ENCODE measurements at places on chromosomes 3 and 15.

- DNase-seq: no peak
Measured at GRCh38 chr3:66931291-66931690, 66.8 kb upstream of the KBTBD8 start.

GRCh38 chr15:57780471-57780870 is 74.0 kb downstream of the POLR2M start:
- DNase-seq: no peak

DNA sequence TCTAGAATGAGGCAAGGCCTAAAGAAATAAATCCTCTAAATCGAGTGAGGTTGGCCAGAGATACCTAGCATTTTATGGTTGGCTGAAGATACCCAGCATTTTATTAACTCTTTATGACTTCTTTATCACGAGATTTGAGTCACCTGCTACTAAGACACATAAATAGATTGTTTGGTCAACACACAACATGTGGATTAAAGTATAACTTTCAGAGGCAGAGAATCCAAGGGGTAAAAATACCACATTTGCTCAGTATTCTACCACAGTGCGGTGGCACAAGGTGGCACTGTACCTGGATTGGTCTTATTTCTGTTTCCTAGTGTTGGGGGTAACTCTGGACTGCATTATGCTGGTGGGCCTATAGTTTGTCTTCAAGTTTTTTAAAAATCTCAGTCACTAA is 27.0 kb upstream of the VILL start:
- no peak for DNase-seq

GRCh38 chr15:51888593-51889195 is 59.2 kb downstream of the TMOD3 start:
- no peak for DNase-seq

DNA sequence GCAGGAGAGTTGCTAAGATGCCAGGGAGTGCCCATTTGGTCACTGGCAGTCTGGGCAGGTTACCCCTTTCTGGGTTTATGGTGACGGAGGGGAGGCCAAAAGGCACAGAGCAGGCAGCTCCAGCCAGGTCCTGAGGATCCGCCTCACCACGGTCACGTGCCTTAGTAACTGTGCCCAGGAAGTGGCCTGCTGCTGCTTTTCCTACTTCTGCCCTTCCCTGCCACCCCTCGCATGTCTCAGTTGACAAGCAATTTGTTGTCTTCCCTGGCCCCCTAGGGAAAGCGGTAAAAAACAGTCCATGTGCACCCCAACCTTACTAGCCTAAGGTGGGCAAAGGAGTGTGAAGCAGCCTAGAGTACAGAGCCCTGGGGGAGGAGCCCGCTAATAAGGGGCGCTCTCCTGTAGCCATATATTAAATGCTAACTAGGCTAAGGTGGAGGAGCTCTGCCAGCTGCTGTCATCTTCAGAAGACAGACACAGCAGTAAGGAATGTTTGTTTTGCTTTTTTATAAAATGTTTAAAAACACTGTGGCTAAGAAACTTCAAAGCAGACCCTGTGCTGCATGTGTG is 9.1 kb upstream of the LIPH start:
- DNase-seq: no peak

- no peak for DNase-seq
Measured at GRCh38 chr3:181565416-181565815, 146.3 kb upstream of the SOX2 start.

- no peak for DNase-seq
Measured at GRCh38 chr3:181694805-181695660, 16.7 kb upstream of the SOX2 start.

- DNase-seq: no peak
Measured at GRCh38 chr3:31550452-31551251, 17.9 kb downstream of the STT3B start.

DNA sequence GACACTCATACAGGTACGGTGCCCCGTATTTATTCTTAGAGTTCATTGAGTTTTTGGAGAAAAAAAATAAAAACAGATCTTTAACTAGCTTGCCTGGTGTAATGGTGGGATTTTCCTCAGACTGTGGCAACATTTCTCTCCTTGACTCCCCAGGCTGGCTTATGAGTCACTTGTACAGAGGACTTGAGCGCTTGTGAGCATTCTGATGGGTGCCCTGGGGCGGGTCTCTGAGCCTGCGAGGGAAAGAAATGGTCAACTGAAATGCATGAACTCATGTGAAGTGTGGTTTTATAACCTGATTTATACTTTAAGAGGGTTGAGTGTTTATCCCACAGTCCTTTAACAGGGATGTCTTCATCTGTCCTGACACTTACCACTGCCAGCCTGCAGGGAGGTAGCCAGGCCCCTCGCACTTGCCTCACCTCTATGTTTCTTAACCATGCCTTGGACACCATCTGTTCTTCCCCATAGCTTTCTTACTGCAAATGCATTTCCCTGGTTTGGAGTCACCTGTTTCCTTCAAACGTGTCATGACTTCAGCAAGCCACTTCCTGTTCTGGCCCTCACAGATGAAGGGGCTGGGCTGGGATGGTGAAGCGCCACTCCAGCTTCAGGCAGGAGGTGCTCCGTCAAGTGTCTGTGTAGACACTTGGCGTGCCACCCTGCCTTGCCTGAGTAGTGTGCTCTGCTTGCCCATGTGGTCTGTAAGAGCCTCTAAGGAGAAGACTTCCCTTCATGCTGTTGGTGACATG is 118.7 kb downstream of the PDE8A start:
- peak; percentile 11 for DNase-seq

DNA sequence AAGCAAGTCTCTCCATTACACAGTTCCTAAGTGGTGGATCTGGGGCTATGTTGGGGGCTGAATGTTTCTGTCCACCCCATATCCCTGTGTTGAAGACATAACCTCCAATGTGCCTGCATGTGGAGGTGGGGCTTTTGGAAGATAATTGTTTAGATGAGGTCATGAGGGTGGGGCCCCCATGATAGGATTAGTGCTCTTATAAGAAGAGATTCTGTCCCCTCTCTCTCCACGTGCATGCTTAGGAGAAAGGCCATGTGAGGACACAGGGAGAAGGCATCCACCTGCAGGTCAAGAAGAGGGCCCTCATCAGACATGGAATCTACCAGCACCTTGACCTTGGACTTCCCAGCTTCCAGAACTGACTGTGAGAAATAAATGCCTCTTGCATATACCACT is 231.0 kb upstream of the CHRNA7 start:
- no peak for DNase-seq
